ENCODE measurements at places on chromosomes 2 and 18.
A peak's percentile ranks its signal among the peaks of the same experiment; 100 is the strongest.

DNA sequence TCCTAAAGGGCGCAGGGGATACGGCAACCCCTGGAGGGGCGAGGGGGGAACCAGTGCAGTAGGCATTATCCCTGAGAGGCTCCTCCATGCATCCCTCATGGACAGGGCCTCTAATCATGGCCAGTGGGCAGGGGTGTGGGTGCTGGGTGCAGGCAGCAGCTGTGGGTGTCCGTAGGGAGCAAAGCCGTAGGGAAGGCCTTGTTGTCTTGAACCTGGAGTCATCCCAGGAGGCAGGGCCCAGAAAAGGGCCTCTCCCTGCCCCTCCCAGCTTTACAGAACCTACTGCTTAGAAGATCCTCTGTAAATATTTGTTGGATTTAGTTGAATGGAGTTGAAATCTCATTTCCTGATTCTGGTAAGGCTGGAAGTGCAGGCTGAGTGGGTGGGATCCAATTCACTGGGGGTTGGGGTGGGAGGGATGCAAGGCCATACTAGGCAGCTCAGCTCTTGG, 207.0 kb upstream of the HAAO start:
- DNase-seq, result no peak

DNA sequence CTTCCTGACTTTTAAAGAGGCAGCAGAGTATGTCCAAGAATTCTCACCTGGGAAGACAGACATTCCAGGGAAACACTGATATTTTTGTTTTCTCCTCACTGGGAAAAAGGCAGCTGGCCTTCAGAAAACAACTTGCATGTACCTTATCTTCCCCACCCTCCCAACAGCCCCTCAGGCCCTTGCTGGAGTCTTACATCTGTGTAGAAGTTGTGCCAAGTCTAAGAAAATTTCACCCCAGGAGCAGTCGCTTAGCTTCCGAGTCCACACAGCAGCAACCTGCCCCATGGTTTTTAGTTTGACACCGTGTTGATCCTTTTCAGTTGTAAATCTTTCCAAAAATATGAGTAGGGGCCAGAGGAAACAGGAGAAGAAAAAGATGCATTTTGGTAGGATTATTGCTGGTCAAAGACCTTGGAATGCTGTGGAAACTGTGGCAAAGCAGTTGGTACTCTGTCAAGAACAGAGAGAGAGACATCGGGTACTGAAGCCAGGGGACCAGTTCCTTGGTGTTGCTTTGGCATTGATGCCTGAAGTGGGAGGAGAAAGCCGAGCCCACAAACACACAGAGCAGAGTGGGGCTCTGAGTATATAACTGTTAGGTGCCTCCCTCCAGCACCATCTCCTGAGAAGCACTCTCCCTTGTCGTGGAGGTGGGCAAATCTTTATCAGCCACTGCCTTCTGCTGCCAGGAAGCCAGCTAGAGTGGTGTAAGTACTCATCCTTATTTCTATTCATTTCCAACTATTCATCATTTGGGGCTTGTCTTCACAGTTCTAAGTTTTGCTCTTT, at the start of gene SLC14A1:
TSS of gene SLC14A1 (plus strand) at position 615 of the 789 bp plus-strand sequence. CDS start 6,140 bp downstream, outside the sequence.
- DNase-seq, result no peak

GRCh38 chr2:179252423-179252822, 12.2 kb downstream of the SESTD1 start:
- no peak for DNase-seq

DNA sequence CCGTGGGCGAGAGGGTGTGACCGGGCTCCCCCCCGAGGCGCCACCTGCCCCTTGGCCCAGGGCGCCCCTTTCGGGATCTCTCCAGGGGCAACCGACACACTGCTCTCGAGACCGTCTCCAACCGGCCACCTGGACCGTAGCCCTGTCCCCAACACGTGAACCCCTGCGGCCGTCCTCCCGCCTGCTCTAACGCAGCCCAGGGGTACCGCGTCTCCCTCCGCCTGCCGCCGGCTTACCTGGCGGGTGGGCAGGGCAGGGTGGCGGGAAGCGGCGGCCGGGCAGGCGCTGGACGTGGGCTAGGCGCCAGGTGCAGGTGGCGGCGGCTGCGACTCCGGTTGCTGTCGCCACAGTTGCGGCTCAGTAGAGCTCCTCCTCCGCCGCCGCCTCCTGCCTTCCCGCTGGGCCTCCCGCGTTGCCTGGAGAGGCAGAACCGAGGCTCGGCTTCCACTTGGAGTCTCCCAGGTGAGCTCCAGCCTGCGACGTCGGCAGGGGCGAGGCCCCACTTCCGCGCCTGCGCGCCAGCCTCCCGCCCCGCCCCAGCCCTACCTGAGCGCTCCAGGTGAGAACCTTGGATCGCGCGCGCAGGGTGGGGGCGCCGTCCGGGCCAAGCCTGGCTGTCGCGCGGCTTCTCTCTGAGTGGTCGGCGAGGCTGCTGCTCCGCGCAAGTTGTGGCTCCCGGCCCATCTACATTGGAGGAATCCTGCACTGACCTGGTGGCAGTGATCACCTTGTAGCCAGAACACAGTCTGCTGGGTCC, at the start of gene GALNT3:
TSS of gene GALNT3 (minus strand) at position 469 of the 757 bp plus-strand sequence. CDS start 23,547 bp downstream, outside the sequence.
- peak; percentile 9 for DNase-seq

DNA sequence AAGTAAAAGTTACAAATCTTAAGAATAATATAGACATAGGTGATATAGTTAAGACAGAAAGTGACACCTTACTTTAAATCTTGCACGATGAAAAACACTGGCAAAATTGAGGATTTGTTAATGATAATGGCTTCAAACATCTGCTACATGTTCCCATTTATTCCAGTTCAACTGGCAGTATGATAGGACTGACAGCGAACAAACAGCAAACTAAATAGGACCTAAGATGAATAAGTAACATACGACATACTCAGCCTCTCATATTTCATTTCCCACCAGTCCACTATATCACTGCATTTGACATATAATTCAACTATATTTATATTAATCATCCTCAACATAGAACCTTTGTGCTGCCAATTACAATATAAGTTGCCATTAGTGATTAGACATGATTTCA, 36.3 kb downstream of the ACVR1C start:
- DNase-seq, result no peak

DNA sequence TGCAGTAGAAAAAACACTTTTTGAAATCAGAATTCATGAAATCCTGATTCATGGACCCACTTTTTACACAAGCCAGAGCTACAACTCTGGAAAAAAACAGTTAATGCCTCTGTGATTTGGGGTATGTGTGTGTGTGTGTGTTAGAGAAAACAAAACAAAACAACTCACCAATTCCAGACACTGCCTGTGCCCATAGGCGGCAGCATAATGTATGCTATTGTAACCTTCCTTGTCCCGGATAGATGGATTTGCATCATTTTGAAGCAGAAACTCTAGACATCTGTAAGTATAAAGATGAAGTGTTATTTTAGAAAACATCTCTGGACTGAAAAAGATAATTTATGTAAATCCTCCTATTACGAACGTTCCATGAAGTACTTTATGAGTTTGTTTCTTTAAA, 152.0 kb upstream of the PGAP1 start:
- DNase-seq, result no peak

Measured in activated T-cell treated with anti-CD3 and anti-CD28 coated beads for 24 hours (primary cell).